Glomerular endothelial cell (primary cell): ENCODE measurements at places on chromosomes 7 and 10. TPM values are rescaled to one million over a fixed set of nuclear protein-coding genes. Genes with fewer than 3 reads are reported as not detected.

Gene CCDC201
- not detected in 2 replicates for total RNA-seq

Gene COL1A2
- 9.0 and 76.0 TPM in 2 replicates for total RNA-seq

Gene PLEKHS1
- total RNA-seq: not detected in 2 replicates

Gene EVX1
- total RNA-seq: not detected in 2 replicates

- no peak for DNase-seq
Observed at GRCh38 chr10:95998255-95998784, 45.1 kb upstream of the CCNJ start.

GRCh38 chr7:150965273-150965830 lies 12.8 kb downstream of the KCNH2 start:
- no peak for DNase-seq

GRCh38 chr10:6473901-6474370 lies 106.1 kb downstream of the PRKCQ start:
- no peak for DNase-seq

GRCh38 chr10:129969911-129970464 lies 5.9 kb upstream of the EBF3 start:
- no peak for DNase-seq

DNA sequence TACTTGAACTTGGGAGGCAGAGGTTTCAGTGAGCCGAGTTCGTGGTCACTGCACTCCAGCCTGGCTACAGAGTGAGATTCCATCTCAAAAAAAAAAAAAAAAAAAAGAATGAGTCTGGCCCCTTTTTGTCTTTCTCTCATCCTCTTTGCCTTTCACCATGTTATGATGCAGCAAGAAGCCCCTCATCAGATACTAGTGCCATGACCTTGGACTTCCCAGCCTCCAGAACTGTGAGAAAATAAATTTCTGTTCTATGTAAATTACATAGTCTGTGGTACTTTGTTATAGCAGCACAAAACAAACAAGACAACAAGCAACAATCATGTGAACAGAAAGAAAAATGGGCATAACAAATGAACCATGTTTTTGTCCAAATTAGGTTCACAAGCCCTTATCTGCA lies 2.3 kb upstream of the DBNL start:
- no peak for DNase-seq

GRCh38 chr10:85464336-85464735 lies 902.3 kb downstream of the GRID1 start:
- DNase-seq: no peak

GRCh38 chr10:120887482-120887881 lies 36.3 kb downstream of the WDR11 start:
- no peak for DNase-seq

- DNase-seq: no peak
Observed at GRCh38 chr7:86760236-86760635, 116.5 kb downstream of the GRM3 start.

DNA sequence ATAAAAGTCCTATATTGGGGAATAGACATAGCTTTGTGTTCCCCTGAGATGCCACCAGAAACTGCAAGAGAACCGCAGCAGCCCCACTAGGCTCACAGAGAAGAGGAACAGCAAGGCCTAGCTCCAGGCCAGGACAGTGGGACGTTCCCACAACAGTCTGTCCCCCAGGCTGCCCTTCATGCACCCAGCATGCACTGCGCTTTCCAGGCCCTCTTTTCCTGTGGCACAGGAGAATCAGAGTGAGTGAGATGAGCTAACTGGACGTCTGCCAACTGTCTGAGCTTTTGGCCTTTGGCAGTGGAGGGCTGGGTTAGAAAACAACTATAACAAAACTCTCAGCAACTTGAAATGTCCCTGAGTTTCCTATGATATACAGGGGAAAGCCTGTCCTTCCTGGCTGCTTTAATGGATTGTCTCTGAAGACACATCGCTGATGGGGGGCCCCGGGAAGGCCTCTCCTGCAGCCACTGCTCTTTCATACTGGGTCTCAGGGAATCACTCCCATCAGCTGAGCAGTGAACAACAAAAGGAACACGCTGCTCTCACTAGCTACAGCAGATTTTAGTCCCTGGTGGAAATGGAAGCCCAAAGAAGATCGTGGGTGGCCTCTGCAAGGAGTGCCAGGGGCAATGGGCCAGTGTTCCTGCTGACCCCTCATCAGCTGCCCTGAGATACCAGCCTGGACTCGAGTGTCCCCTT lies 53.5 kb downstream of the PODXL start:
- DNase-seq: no peak

DNA sequence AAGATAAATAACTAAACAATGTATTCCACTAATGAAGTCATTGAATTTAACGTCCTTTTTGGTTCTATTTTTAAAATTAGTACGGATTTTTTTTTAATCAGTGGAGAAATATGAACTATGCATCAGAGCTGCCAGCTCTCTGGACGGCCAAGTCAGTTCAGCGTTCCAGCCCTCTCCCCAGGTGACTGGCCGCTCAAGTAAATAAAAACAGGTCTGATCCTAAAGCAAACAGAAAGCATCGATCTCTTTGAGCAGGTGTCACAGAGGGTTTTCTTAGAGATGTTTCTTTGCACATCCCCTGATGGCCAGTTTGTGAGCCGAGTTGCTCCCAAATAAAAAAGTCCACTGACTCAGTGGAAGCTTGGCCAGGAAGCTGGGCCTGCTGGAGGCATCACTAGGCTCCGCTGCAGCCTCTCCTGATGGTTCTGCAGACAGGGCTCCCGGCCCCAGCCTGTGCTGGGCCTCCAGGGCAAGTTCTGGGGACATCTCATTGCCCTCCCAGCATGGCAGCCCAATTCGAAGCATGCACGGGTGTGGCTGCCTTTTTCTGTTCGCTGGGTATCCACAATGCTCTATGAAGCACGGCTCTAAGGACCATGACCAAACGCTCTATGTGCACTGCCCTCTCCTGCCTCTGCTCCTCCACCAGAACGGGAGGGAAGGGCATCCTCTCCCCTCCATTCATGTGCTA lies 74.7 kb upstream of the PPP2R2D start:
- DNase-seq: no peak

DNA sequence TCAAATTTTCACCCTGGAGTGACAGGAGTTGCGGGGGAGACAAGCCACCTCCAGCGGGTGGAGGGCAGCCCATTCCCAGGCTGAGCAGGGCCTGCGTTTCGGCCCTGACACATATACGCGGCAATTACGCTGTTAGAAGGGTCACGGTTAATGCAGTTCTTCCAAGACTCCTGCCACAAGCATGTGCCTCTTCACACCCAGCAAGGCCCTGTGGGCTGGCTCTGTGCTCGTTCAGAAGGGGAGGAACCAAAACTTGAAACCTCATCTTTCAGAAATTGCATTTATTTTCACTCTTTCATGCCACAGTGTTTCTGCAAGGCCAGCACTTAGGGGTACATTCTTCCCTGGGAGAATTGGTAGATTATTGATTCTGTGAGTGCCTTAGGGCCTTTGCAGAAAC lies 24.7 kb downstream of the LRMDA start:
- no peak for DNase-seq

DNA sequence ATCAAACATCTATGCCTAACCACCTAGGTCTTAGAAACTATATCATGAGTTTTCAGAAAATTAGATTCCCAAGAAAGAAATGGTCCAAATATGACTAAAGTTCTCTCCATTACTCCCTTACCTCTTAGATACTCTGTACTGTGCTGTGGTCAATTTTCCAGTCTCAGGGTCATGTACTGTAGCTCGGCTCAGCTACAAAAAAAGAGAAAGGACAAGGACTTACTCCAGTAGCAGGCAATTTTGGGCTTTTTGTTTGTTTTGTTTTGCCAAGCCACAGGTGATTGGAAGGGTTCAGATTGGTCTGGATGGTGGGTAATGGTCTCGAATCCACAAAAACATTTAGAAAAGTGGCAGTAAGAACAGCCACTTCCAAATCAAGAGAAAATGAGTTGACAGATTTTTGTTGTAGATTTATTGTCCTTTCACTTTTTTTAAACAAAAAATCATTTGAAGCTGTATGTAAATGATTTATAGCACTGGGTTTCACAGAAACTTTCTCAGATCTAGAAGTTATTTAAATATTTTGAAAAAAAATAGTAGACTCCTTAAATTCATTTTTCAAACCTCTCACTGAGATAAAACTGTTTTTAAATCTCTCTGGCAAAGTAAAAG lies 52.8 kb downstream of the P4HA1 start:
- no peak for DNase-seq

- no peak for DNase-seq
Observed at GRCh38 chr10:7435674-7436073, 24.8 kb upstream of the SFMBT2 start.
